ENCODE measurements at places on chromosomes 16 and 17. TPM values are rescaled to one million over a fixed set of nuclear protein-coding genes. Genes with fewer than 3 reads are reported as not detected.

The SLC12A3 gene
- not detected for total RNA-seq

The IGFBP4 gene
- total RNA-seq = 176 TPM

The SLC16A6 gene
- total RNA-seq = not detected

The SLC6A4 gene
- not detected for total RNA-seq

The MYO15B gene
- 48.2 TPM for total RNA-seq

The EPX gene
- total RNA-seq = not detected

The HSD17B1 gene
- total RNA-seq = 1.4 TPM

The KCTD19 gene
- total RNA-seq = not detected

- DNase-seq = no peak
Measured at GRCh38 chr17:73261952-73262675, 434 bp upstream of the CPSF4L start.

GRCh38 chr16:89574681-89575246 is 794 bp upstream of the CPNE7 start:
- peak; percentile 63 for DNase-seq

GRCh38 chr17:41171886-41172285 is 3.9 kb upstream of the KRTAP4-3 start:
- no peak for DNase-seq

GRCh38 chr16:1332618-1333148 is 762 bp upstream of the BAIAP3 start:
- no peak for DNase-seq

- DNase-seq = no peak
Measured at GRCh38 chr17:33183487-33184026, 109.5 kb downstream of the ASIC2 start.

DNA sequence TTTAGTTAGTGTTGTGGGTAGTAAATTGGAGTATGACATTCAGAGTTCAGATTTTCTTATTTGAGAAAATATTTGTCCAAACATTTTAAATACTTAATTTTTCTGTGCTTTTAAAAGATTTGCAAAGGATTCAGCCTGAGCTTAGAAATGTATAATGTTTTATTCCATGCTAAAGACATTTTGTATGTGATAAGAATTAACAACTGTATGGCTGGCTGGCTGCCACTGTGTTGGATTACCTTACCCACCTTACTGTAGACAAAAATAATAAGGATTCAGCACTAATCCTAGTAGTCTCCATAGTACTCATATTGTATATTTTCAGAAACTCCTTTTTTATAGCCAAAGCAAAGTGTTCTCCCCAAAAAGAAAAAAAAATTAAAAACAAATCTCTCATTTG is 74.8 kb downstream of the TANC2 start:
- DNase-seq = no peak

GRCh38 chr16:4945560-4946502 is 8.9 kb upstream of the PPL start:
- peak; percentile 57 for DNase-seq

- no peak for DNase-seq
Measured at GRCh38 chr17:705863-706262, 8.8 kb downstream of the VPS53 start.

GRCh38 chr17:66169839-66170238 is 22.1 kb downstream of the CEP112 start:
- no peak for DNase-seq

DNA sequence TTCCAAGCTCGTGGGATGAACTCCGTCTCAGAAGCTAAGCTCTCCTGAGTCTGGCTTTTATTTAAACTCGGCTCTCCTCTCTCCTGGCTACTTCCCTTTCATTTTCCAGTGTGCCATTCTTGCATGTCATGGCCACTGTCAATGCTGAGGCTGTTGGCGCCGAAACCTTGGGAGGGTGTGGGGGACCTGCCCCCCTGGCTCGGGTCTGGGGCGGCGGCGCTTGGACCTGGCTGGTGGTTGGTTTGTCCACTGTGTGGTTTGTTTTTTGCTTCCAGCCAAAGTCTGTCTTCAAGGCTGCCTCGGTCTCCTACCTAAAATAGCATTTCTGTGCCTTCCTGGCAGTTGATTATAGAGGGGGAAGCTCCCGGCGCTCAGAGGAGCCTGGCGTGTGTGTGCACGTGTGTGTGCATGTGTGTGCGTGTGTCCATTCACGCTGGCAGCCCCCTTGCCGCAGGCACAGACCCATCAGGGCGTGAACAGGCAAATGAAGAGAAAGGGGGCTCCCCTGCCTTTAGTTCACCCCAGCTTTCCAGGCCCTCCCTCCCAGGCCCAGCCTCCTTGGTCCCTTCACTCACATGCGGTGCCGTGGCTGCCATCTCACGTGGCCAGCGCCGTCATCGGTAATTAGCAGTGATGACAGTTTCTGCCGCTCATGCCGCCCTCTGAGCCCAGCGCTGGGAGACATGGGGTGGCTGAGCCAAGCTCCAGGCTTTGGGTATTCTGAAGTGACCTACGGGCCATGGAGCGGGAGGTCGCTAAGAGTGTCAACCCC is 179.9 kb downstream of the SEC14L1 start:
- DNase-seq = no peak

GRCh38 chr16:13995194-13995593 is 75.2 kb downstream of the ERCC4 start:
- DNase-seq = no peak

GRCh38 chr17:61468263-61468907 is 16.2 kb downstream of the TBX4 start:
- DNase-seq = no peak

DNA sequence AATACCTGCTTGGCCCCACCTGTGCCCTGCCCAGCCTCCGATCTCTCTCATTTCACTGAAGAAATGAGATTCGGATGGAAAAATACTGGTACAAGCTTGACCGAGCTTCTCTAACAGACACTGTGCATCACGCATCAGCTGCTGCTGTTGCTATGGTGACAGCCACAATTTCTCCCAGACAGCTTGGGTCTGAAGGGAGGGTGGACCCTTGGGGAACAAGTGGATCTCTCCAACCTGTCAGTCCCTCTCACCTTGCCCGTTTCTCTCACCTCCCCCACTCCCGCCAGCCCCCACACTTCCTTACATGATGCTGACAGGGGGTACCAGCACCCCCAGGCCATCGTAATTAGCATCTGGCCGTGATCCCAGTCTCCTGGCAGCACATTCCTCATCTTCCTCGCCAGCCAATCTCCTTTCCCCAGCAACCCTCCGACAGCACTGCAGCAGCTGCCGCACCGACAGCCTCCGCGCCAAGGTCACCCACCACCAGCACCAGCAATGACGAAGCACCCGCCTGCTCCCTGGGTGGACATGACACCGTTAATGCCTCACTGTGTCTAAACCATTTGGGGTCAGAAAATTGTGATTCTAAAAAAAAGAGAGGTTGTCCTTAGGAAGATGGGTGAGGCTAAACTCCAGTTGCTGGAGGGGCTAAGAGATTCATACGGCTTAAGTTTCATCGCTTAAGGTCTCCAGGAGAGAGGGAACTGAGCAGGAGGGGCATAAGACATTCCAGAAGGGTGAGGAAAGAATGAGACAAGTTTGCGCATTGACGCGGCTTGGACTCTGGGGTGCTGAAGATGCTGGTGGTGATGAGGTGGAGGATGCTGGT is 58.6 kb upstream of the TNRC6A start:
- peak; percentile 71 for DNase-seq

DNA sequence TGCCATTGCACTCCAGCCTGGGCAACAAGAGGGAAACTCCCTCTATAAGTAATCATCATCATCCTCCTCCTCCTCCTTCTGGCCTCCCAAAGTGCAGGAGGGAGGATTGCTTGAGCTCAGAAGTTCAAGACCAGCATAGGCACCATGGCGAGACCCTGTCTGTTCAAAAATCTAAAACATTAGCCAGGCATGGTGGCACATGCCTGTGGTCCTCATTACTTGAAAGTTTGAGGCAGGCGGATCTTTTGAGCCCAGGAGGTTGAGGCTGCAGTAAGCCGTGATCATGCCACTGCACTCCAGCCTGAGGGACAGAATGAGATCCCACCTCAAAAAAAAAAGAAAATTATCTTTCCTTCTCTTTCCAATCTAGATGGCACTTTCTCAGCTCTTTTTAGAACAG is 27.8 kb downstream of the PKD1L3 start:
- no peak for DNase-seq

- DNase-seq = no peak
Measured at GRCh38 chr17:67044016-67044772, at the start of gene CACNG1. Gene CACNG1, plus strand, starts transcription at chr17:67044554. Its CDS starts 107 bp downstream, at chr17:67044661.

DNA sequence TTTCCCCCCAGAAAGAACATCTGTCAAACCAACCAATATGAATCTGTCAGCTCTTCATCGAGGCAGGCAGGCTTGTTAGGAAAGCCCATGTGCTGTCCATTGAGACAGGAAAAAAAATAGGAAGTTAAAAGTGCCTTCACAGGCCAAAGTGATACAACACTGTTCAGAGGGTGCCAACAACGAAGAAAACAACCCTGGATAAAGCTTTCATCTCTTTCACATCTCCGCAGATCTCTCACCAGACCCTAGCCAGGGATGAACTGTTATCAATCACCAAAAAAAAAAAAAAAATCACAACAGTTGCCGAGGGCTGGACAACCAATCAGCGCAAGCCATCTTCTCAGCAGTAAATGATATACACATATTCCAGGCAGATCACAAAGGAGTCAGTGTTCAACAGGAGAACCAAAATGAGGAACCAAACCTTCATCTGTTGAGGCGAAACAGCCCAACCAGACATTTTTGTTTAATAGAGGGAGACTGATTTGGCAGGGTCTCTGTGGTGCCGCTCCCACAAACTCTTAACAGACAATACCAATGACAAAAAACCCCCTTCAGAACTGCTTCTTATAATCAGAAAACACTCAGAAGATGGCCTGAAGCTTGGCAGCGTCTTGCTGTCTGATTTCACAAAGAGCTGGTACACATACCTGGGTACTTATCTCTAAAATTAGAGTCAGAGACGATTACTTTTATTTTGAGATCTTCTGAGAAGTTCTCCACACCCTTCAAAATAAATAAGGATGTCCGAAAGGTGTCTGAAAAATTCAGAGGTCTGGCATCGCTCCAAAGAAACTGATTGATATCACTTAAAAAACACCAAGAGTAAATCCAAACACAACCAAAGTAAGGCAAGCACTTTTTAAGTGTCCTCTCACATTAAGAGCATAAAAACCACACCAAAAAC is 1.8 kb downstream of the MAP3K14 start:
- DNase-seq = no peak

- DNase-seq = peak; percentile 62
Measured at GRCh38 chr17:70521821-70522256, 352.5 kb downstream of the KCNJ2 start.

DNA sequence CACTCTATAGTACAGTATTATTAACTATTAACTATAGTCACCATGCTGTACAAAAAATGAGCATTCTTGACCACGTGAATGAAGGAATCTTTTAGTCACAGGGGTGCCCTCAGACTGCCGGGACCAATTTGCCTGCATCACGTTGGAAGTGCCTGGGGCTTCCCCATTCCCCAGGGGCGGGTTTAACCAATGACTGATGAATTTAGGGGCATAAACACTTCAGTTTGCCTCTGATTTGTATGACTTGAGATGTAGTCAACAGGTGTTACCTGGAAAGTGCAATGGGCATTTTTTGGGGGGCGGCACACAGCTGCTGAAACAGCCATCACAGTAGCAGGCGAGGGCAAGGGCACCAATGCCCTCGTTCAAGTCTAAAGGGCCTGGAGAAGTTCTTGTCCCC is 8.7 kb upstream of the PYY start:
- no peak for DNase-seq

- DNase-seq = peak; percentile 18
Measured at GRCh38 chr17:38872027-38872511, 2.2 kb downstream of the LASP1 start.

All from left ventricle myocardium superior (tissue), 1 donor.